Hematopoietic multipotent progenitor cell treated with erythropoietin and hydrocortisone succinate and interleukin-3 and kit ligand, for 8 days (in vitro differentiated cells): ENCODE measurements at places on chromosomes 12 and 14.

DNA sequence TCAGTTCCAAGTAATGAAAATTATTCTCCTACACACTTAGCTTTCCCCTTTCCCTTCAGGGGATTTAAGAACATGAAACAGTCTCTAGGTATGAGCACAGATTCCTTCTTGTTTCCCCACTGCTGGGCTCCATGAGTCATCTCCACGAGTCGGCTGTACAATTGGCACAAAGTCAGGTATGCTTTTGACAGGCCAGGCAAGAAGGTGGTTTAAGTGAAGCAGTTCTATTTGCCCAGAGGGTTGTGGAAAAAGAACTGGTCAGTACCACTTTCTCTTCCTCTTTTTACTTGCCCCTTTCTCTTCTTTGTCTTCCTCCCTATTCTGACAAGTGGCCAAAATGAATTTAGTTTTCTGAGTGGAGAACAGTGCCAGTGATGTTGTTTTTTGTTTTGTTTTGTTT, 16.3 kb downstream of the DYNC1H1 start:
- peak; percentile 16 for DNase-seq

GRCh38 chr12:130628304-130628703, 87.8 kb downstream of the RIMBP2 start:
- DNase-seq: no peak

GRCh38 chr14:50006141-50006540, 110.2 kb downstream of the VCPKMT start:
- DNase-seq: no peak

- DNase-seq: no peak
These were observed 24.3 kb downstream of the VTI1B start for GRCh38 chr14:67650151-67650550.

DNA sequence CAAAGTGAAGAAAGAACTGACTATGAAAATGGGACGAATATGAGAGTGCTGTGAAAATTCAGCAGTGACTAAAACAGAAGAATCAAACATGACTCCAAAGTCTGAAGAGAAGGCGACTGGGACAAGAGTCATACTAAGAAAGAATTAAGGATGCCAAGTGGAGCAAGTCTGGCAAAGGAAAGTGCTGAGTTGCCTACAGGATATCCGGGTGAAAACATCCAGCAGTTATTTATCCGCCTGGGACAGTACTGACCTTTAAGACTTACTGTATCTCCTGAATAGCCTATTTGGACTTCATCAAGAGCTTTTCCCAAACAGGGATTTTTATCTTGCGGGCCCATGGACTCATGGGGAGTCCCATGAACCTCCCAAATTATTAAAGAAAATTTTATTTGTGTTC, 41.1 kb downstream of the KICS2 start:
- no peak for DNase-seq

- no peak for DNase-seq
These were observed 104.2 kb upstream of the ABCD2 start for GRCh38 chr12:39723831-39724230.

DNA sequence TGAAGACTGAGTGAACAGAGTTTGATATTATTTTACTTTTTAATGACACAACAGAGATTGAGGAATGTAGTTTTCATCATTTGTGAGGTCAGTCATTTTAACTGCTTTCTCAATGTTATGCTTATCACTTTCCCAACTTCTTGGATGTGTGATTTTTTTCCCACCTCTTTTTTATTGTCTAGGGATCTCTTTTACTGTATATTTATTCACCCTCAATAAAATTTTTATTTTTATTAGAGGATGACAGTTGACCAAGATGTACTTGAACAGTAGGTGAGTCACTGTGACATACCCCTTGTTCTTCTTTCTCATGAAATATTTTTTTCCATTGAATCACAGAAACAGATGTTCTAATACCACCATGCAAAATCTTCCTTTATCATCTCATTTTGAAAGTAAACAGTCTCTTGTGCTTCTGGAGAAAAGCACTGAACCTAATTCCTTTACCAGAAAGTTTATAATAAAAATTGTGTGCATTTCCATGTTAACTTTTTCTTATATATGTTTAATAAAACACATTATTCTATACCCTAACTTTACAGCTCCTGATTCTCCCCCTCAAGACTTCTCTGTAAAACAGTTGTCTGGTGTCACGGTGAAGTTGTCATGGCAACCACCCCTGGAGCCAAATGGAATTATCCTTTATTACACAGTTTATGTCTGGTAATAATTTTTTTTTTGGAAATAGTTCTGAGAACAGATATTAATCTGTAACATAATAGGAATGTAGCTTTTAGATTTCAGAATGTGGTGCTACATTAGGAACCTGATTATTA, 65.9 kb downstream of the PTPRQ start:
- DNase-seq: no peak

- DNase-seq: peak; percentile 14
These were observed 2.9 kb downstream of the RAD52 start for GRCh38 chr12:946631-947030.

- no peak for DNase-seq
These were observed 6.1 kb downstream of the SOS2 start for GRCh38 chr14:50225067-50225973.

DNA sequence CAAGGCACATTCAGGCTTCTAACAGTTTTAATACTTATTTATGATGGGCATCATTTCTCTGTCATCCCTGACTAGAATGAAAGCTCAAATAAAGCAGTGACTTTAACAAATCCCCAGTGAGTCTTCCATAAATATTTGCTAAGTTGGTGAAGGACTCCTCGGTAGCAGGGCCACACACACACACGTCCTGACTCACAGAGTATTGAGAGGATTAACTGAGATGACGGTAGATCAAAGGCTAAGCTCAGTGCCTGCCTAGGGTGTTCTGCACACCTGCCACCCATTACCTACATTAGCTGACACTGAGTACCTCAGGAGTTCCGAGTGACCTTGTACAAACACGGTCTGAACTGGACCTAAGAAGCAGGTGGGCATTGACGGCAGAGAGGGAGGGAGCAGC, 197.3 kb upstream of the SFSWAP start:
- no peak for DNase-seq

GRCh38 chr14:44412858-44413569, 94.1 kb downstream of the FSCB start:
- no peak for DNase-seq

DNA sequence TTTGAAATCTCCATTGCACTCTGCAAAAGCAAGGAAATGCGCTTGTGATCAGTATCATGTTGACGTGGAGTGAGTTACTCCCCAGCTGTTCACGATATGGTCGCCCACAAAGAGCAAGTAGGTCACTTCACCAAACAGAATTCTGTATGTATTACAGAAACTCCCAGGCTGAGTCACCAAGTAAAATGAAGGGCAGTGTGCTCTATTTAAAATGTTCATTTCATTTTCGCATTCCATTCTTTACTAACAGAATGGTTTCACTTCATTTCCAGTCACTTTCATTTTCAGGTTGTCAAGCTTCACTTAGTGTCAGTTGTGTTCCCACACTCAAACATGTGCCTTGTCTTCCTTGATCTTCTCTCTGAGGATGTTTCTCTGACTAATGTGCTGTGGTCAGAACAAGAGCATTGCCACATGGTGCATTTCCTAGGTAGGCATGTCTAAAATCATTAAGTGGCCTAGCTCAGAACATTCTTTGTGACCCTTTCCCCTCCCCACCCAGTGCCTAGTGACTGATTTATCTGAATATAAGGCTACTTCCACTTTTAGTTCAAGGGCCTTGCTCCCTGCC, 391.2 kb downstream of the RAD51B start:
- DNase-seq: peak; percentile 67

DNA sequence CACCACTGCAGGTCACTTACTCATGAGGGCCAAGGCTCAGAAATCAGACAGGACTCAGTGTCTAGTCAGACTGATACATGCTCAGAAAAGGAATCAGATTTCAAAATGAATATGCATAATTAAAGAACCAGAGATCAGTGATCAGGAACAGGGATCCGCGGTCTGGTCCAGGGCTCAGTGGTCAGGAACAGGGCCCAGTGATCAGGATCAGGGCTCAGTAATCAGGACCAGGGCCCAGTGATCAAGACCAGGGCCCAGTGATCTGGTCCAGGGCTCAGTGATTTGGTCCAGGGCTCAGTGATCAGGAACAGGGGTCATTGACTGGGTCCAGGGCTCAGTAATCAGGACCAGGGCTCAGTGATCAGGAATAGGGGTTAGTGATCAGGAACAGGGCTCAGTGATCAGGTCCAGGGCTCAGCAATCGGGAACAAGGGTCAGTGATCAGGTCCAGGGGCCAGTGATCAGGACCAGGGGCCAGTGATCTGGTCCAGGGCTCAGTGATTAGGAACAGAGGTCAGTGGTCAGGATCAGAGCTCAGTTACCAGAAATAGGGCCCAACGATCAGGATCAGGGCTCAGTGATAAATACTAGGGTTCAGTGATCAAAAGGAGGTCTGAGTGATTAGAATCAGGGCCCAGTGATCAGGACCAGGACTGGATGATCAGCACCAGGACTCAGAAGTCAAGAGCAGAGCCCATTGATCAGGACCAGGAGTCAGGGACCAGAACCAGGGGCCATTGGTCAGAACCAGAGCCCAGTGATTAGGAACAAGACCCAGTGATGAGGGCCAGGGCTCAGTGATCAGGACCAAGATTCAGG, 175.3 kb downstream of the TMEM121 start:
- no peak for DNase-seq
